ENCODE measurements at places on chromosomes 3 and 15.

- DNase-seq, result no peak
Observed at GRCh38 chr15:23566071-23566554, 639 bp downstream of the MKRN3 start.

- DNase-seq, result no peak
Observed at GRCh38 chr15:49148727-49149126, 6.7 kb downstream of the COPS2 start.

GRCh38 chr15:24858737-24859601 lies 95.8 kb upstream of the SNRPN start:
- DNase-seq, result no peak

DNA sequence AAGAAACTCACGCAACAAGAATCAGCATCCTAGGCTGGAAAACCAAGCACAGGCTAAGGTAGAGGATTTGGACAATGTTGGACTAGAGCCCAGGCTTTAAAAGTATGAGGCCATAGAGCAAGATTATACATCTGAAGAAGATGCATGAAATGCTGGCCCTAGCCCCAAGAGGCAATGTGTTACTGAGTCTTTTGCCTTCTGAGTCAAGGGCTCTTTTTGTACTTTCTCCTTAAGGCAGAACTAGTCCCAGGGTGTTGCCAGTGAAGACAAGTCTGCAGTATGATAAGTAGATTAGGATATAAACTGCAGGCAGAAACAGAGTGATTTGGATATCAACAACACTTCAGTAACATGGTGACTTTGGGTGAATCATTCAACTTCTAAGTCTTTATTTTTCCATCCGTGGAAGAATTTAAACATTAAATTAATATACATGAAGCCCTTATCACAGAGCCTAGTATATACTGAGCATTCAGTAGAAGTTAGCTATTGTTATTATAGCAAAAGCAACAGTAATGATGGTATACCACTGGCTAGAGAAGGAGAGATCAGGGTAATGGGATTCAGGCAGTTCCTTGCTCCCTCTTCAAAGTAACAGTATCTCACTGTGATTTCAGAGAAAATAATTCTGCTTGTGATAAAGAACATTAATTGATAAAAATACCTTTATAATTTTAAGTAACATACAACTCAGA lies 99.9 kb upstream of the MLF1 start:
- DNase-seq, result no peak

DNA sequence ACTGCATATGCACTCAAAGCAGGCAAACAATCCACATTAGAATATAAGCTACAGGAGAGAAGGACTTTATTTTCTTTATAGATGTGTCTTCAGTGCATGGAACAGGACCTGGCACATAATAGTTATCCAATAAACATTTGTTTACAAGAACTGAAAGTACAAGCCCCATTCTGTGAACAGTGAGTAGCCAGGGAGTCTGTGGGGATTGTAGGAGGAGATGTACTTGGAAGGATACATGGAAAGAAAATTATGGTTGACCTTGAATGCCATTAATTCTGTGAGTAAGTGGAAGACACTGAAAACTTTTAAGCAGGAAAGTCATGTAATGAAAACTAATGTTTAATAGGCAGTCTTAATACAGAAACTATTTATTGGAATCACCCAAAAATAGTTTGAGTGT lies 28.3 kb downstream of the MASP1 start:
- no peak for DNase-seq

Data from activated CD4-positive, alpha-beta T cell treated with anti-CD3 and anti-CD28 coated beads, Interleukin-2, amount 50 U/mL, for 16 hours (primary cell).